ENCODE measurements at places on chromosomes 6 and 20. TPM values are rescaled to one million over a fixed set of nuclear protein-coding genes. Genes with fewer than 3 reads are reported as not detected.

The C20orf173 gene
- not detected for total RNA-seq

DNA sequence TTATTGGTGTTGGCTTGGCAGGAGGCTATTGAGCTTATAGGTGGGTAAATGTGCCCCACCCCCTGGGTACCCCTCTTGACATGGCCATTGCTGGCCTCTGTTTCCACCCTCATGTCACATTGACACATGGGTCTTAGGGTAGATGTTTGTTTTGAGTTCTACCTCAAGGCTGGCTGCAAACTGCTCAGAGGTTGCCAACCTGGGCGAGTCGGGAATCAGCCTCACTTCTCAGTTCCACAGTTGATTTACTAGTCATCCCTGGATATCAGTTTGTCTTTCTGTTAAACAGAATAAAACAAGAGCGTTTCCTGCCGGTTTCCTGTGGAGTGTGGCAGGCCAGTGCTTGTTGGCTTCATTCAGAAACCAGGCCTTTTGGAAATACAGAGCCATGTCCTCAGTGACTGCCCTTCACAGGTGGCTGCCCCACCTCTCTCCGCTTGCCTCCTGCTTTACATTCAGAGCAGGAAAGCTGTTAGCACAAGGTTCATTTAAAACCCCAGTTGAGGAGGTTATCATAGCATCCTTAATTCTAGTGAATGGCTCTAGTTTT lies 105.6 kb downstream of the TCP11 start:
- DNase-seq = no peak

The CSNK2B gene
- total RNA-seq = 108 TPM

The AIF1 gene
- 26.8 TPM for total RNA-seq

The TNFAIP3 gene
- 33.8 TPM for total RNA-seq

DNA sequence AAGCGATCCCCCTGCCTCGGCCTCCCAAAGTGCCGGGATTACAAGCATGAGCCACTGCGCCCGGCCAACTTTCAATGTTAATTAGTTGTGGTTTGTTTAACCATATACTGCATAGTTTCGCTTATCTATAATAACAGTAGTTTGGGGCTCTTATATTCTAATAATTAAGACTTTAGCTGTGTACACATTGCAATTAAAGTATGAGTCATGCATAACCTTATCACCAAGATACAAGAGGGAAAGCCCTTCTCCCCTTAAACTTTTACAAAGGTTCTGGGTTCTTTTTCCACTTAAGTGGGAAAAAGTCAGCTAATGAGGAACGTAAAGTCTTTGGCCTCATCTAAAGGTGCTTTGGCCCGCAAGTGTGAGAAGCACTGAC lies 3.2 kb upstream of the MCCD1 start:
- no peak for DNase-seq

The SEMG1 gene
- 1.1 TPM for total RNA-seq

DNA sequence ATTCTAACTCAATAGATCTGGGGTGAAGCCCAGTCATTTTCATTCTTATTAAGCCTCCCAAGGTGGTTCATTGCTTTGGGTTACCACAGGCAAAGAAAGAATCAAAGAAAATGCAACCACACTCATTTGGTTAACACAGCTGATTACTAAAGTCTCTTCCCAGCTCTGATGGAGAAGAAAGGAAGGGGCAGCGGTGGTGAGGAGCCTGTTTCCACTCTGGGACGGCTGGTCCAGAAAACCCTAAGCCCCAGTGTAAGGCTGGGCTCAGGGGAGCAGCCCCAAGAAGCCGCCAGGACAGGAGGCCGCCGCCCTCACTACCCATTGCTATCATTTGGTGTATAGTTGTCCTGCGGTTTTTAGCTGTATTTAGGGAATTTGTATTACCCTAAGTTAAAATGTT lies 226.9 kb downstream of the CD83 start:
- no peak for DNase-seq

The PAX1 gene
- total RNA-seq = not detected

GRCh38 chr6:149181304-149181703 lies 136.2 kb upstream of the TAB2 start:
- DNase-seq = no peak

DNA sequence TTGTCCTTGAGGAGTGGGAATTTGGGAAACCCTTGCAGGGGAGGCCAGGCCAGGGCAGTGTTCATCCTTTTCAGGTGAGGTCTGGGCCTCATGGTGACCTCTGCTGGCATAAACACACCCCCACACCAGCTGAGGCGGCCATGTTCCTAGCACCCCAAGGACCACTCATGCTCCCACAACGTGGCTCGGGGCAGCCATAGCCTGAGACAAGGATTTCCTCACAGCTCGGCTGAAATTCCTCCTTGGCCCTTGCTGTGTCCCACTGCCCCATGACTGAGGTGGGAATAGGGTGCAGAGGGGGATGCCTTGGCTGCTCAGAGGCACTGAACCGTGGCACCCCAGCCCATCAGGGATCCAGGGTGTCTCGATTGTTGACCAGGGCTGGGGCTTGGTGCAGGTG lies 27.3 kb upstream of the SPDEF start:
- no peak for DNase-seq

The COL21A1 gene
- total RNA-seq = 3.3 TPM

- no peak for DNase-seq
These were observed 531.7 kb downstream of the TFAP2B start for GRCh38 chr6:51350308-51350904.

The TMEM217 gene
- 0.55 TPM for total RNA-seq

DNA sequence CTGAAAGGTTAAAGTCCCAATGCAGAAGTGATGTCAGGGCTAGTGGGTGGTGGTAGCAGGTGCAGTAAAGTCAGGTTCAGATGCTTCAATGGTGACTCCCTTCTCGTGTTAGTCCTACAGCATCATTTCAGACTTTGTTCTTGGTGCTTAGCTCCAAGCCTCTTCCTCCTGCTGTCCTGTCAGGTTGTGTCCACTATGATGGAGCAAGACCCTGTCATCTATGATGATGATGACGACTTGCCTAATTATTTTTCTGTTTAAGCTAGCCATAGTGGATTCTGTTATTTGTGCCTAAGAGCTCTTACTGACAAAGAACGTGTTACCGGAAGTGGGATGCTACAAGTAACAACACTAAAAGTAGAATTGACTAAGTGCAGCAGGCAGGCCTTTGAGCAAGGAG lies 5.0 kb upstream of the FERMT1 start:
- no peak for DNase-seq

DNA sequence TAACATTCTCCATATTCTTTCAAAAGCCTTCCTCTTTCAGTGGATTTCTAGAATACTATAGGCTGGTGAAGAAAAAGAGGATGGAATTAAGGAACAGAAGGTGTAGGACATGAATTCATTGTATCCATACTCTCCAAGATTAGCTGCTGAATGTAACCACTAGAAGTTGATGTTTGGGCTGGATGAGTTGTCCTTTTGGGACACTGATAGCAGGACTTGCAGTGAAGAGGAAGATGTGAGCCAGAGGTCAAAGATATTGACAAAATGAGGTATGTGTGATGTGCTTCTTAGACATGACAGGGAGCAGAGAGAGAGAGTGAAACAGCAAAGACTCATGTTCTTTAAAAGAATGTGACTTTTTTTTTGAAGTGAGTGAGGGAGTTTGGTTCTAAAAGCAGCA lies 134.3 kb upstream of the MAN1A1 start:
- no peak for DNase-seq

DNA sequence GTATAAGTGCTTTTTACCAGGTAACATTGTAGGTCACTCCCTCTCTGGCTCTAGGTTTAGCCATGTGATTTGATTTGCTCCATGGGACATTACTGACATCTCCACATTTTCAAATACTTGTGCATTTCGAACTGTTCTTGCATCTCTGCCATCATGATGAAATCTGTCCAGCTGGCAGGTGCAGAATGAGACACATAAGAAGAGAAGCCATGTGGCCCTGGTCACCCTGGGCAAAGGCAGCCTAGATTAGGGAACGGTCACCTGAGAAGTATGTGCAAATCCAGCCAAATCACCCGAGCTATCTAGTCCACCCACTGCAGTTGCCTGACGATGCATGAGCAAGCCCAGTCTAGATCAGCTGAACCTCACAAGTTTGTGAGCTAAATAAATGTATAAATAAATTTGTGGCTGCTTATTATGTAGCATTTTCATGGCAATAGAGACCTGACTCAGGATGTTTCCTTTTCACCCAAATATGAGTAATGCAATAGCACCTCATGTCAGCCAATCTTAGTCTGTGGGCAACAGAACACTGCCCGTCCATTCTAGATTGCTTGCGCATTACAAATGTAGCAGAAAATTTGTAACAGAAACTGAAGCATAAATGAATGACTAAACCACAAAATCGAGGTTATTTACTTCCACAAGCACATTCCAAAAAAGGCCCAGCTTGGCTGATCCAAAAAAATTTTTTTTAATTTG lies 115.2 kb downstream of the PAK5 start:
- no peak for DNase-seq

The SIGLEC1 gene
- 8.2 TPM for total RNA-seq

GRCh38 chr20:48308232-48308781 lies 519.5 kb downstream of the PREX1 start:
- no peak for DNase-seq

The PDE7B gene
- total RNA-seq = 5.7 TPM

- no peak for DNase-seq
These were observed 590 bp downstream of the C20orf204 start for GRCh38 chr20:64036346-64037198.

- DNase-seq = peak; percentile 46
These were observed 11.4 kb downstream of the SYNGAP1 start for GRCh38 chr6:33430991-33431879.

- no peak for DNase-seq
These were observed 16.3 kb downstream of the SAMD3 start for GRCh38 chr6:130206479-130206878.

DNA sequence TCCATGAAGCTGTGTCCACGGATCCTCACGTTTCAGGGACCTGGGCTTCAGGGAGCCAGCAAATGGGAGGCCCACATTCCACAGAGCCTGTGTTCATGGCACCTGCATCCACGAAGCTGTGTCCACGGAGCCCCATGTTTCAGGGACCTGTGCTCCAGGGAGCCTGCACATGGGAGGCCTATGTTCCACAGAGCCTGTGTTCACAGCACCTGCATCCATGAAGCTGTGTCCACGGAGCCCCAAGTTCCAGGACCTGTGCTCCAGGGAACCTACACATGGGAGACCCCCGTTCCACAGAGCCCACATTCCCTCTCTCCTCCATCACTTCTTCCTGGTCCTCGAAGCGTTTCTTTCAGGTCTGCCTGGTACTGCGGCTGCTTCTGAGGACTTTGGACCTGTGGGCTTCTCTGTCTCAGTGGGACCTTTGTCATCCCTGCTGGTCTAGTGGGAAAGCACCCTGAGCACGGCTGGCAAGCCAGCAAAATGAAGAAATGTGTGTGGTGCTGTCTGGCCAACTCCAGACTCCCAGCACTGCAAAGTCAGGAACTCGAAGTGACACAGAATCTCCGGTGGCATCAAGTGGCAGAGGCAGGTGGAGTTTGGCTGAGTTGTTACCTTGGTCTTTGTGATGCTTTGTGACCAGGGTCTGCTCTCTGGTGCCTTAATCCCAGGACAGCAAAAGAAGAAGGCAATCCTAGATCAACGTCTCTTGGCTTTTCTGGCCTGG lies 245.9 kb downstream of the DLL1 start:
- no peak for DNase-seq

DNA sequence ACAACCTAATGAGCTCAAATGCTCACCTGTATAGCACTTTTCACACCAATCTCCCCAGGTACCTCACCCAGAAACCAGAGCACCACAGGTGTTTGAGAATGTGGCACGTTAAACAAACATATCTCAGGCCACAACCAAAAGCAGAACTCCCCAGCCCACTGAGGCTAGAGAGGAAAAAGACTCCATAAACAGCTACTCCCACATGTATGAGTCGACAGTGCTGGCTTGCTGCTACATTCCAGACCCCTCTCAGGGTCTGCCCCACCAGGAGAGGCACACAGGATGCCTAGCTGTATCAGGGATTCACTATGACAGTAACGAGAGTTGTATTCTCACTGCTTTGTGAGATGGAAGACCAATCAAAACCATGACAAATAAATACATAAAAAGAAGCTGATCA lies 242.6 kb upstream of the ARID1B start:
- DNase-seq = no peak

- peak; percentile 89 for DNase-seq
These were observed 52.6 kb upstream of the NFATC2 start for GRCh38 chr20:51595058-51595532.

The SPDEF gene
- 16.7 TPM for total RNA-seq

- no peak for DNase-seq
These were observed 50.6 kb downstream of the SLC22A3 start for GRCh38 chr6:160398674-160399271.

DNA sequence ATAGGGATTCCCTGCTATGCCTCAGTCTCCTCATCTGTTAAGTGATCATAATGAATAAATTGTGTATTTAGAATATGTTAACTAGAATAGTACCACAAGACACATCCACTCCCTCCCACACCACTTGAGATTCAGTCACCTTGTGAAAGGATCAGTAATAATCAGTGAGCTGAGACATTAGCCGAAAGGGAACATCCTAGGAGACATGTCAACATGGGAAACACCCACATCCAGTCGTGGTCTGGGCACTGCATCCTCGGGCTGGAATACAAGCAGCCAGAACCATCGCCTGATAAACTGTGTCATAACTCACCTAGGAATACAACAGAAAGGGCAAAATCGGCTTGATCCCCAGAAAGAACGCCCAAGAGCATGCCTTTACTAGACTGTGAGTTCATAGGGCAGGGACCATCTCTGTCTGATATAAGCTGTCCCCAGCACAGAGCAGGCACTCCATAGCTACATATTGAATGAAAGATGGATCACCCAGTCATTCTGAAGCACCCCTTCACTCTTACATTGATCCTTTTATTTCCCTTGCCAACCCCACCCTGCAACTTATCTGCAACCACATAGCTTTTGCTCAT lies 23.9 kb downstream of the RIPOR2 start:
- no peak for DNase-seq

The CLIC5 gene
- 27.6 TPM for total RNA-seq

DNA sequence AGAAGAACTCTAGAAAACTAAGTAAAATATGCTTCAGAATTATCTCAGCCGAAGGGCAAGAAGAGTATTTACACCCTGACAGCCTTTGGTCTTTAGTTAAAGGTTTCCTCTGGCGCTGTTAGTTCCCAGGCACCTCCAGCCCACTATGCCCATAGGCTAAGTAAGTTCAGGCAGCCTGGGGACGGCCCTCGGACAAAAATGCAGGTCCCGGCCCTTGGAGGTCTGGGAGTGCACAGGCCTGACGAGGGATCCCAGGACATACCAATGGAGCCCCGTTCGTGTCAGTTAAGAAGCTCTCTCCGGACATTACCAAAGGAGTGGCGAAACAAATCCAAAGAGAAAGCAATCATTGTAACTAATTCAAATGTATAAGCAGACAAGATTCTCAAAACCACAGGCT lies 311.8 kb downstream of the CD83 start:
- no peak for DNase-seq
